ENCODE measurements at places on chromosomes 12 and 14.

- DNase-seq, result no peak
These were observed 19.8 kb downstream of the NR1H4 start for GRCh38 chr12:100493396-100494012.

DNA sequence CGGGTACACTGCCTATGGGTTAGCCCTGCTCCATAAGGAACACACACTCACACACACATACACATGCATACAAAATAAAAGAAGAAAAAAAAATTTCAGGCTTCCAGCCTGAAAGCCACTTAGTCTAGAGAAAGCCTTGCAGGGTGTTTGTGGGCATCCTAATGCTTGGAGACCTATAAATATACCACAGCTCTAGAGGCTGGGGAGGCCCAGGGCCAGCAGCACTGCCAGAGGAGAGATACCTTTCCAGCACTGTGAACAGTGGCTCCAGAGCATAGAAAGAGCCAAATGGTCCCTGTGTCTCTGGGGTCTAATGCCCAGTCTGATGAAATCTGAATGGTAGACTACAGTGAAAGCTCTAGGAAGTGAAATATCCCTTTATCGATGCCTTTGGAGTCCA lies 12.9 kb downstream of the FAM161B start:
- DNase-seq, result no peak

DNA sequence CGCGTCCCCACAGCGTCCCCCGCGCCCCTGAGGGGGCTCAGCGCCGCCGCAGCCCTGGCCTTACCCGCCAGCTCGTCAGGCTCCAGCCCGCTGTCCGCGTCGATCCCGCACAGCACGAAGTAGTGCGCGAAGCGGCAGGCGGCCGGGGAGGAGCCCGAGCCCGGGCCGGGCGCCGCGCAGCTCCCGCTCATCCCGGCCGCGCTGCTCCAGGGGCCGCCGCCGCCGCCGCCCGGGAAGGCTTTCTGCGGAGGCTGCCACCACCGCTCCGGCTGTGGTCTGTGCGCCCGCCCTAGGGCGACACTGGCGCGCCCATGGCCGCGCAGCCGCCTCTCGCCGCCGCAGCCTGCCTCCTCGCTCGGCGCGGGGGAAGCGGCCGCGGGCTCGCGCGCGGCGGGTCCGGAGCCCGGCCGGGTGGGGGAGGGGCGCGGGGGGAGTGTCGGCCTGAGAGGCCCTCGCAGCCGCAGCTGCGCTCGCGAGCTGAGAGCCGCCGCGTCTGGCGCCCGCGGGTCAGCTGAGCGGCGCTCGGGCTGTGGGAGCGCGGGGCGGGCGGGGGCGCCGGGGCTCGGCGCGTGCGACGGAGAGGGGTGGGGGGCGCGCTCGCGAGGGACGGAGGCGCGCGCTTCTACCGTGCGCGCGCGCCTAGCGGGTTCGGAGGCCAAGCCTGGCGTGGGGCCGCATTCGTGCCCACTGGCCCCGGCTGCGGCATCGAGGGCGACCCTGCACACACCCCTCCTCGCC lies at the start of gene DENND5B:
DENND5B (minus strand) TSS at position 495 of the 738 bp plus-strand sequence; CDS start at position 191, 304 bp downstream.
- DNase-seq, result peak; percentile 80

- no peak for DNase-seq
These were observed 72.6 kb downstream of the PDE6H start for GRCh38 chr12:15045451-15045850.

DNA sequence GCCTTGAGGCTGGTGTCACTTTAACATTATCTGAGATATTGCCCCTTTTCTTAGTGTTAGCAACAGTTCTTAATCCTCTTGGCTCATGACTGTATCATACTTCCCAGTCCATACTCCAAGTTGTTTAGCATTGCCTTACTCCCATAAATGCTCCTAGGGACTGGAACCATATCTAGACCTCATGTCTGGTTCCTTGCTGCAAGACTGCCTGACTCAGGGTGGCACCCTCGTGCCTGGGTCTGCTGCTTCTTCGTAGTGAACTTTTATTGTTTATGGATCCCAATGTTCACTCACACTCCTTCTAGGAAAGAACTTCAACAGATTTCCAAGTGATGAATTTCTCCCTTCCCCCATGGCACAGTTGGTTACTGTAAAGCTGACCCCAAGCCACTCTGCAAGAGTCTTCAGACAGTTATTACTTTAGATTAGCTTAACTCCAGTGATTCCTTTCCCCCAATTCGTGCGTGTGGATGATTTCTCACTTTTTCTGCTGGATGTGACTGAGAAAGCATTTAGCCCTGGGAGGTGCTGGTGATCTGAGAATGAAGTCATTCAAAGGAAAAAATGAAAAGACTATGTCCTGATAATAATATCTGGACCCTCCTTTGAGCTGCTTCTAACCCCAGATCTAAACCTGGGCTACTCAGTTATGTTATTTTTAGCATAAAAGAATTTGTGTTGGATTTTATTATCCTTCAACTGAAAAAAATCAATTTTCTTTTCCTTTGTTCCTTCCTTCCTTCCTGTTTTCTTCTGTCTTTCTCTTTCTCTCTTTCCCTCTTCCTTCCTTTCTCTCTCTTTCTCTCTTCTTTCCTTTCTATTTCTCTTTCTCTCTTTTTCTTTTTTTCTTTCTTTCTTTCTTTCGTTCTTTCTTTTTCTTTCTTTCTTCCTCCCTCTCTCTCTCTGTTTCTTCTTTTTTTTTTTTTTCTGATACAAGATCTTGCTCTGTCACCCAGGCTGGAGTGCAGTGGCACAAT lies 47.5 kb upstream of the PPP1R12A start:
- no peak for DNase-seq

DNA sequence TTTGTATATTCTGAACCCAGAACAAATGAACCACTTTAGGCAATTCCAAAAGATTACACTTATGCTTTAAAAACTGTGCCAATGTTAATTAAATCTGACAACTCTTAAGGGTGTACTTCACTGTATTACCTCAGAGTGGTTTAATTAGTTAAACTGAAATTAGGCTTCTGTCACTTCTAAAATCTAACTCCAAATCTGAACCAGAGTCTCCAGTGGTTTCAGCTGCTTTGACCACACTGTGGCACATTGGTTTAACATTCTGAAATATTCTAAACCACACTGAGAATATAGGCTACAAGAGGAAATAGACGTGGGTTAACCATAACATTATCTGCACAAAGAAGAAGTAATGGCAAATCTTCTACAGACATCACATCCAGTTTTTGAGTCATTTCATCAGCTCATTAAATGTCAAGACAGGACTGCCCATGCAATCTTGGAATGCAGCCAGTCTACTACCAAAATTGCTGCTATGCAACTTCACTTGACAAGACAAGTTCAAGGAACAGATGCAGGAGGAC lies 94.8 kb downstream of the LRP6 start:
- no peak for DNase-seq

DNA sequence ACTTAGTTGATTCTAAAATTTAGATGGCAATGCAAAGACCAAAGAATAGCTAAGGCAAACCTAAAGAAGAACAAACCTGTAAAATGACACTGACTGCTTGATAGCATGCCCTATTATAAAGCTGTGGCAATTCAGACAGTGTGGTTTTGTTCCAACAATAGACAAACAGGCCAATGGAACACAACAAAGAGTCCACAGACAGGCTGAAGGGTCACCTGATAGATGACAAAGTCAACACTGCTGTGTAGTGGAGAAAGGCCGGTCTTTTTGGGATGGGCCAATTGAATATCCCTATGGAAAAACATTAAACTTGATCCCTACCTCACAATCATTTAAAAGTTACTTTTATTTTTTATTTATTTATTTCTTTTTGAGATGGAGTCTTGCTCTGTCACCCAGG lies 33.8 kb upstream of the SLC25A3 start:
- no peak for DNase-seq

GRCh38 chr12:1574865-1575259 lies 19.5 kb downstream of the FBXL14 start:
- no peak for DNase-seq

DNA sequence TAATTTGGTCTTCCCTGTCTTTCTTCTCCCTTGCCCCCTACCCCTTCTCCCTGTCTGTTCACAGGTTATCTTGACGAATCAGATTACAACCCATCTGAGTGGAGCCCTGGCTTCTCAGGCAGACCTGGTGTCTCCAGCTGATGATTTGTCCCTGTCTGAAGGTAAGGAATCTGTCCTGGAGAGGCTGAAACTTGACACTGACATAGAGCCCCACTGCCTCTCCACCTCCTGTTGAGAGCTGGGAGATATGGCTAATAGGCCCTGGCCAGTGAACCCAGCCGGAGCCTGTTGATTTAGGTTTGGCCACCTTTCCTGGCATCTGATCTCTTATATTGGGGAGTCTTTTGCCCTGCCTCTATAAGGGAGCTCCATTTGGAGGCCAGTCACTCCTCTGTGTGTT lies 472.2 kb downstream of the RAD51B start:
- DNase-seq, result peak; percentile 17

DNA sequence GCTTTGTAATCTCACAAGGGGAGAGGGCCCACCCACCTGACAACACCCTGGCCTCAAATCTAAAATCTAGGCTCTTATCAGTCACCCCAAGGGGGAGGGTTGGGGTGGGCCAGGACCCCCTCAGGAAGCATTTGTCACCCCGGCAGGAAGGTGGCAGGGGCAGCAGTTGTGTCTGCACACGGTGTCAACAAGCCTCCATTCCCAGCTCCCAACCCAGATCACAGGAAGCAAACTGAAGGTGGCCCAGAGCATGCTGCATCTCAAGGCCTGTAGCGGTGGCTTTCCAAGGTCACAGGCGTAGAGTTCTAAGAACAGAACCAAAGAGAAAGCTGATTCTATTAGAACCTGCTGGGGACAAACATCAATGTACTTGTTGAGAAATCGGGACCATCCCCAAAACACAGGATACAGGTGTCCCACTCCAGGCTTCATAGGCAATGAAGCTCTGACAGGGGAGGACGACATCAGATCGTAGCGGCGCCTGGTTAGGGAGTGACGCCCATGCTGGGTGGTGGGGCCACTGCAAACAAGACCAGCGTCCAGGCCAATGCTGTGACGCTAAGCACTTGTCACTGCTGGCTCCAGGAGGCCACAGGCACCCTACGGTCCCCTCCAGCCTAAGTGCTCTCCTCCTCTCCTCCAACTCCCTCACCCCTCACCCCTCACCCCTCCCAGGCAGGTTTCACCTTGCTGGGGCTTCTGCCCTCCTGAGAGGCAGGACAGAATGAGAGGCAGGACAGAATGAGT lies 52.9 kb downstream of the CCDC88C start:
- DNase-seq, result no peak

DNA sequence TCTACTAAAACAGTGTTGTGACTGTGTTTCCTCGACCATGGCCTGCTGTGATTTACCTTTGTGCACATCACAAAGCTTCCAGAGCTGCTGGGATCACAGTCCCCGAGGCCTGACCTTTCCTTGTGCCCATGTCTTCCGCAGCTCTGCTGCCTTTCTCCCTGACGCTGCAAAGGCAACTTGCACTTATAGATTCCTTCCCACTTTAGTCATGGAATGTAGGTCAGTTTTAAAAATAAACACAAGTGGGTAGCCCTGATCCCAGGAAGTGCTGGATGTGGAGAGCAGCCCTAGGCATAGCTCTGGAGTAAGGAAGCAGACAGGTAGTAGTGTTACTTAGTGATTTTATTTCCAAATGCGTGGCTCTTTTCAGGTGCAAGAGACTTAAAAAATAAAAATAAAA lies 825.7 kb downstream of the AACS start:
- no peak for DNase-seq

GRCh38 chr14:97824218-97824617 lies 1027.0 kb downstream of the VRK1 start:
- DNase-seq, result no peak

GRCh38 chr12:113392988-113393579 lies 10.6 kb downstream of the SDS start:
- peak; percentile 97 for DNase-seq

- no peak for DNase-seq
These were observed 67.4 kb downstream of the PHLDA1 start for GRCh38 chr12:75964150-75964549.

- no peak for DNase-seq
These were observed 177.2 kb upstream of the RASSF8 start for GRCh38 chr12:25781232-25781631.

DNA sequence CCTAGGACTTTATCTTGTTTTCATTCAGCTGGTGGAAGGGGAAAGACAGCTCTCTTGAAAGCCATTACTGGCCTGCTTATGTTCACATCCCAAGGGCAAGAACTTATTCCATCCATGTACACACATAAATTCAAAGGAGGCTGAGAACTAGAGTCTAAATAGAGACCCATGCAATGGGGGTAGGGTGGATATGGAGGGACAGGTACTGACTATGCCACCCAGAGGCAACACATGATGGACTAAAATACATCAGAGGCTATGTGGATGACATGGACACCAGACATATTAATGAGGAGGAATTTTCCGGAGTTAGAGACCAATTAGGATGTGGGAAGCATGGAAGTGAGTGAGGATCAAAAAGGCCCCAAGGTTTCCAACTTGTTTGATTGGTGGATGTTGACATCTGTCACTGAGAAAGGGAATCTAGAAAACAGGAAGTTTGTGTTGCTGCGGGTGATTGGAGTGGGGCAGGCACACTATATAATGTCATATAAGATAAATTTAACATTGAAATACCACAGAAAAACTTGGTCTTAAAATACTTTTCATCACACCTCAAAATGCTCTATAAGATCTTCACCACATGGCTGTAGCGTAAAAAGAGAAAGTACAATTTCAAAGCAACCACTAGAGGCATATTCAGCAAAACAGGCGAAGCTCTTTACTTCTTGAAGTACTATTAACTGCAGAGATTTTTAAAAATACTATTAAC lies 130.4 kb downstream of the GRIP1 start:
- no peak for DNase-seq

GRCh38 chr12:23758608-23759007 lies 190.9 kb downstream of the SOX5 start:
- no peak for DNase-seq

DNA sequence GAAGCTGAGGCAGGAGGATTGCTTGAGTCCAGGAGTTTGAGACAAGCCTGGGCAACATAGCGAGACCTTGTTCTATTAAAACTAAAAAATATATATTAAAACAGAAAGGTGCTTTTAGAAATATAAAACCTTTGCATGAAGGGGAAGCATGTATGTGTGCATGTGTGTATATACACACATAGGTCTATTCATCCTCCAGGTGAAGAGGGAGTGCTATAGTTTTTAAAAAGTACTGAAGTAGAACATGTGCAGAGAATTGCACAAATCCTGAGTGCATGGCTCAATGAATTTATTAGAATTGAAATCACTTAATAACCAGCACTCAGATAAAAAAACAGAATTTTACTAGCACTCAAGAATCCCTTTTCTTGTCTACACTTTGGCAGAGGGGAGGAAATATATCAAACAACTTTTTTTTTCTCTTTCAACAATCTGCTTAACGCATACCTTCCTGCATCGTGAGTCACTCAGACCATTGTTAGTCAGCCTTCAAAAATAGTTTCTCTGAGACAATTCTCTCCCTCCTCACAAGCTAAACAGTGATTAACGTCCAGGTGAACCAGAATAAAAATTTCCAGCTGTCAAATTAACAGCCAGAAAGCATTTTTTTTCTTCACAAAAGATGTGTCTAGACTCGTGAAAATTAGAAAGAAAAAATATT lies 17.7 kb upstream of the NEDD1 start:
- no peak for DNase-seq
